ENCODE measurements at places on chromosomes 13 and 19.

- DNase-seq = no peak
These were observed at the start of gene KLK8 for GRCh38 chr19:51001515-51001914. Gene KLK8, minus strand, starts transcription at chr19:51001604. Its CDS starts 437 bp downstream, at chr19:51001167.

- peak; percentile 75 for DNase-seq
These were observed at the start of gene ZNF677 for GRCh38 chr19:53254411-53255341. Gene ZNF677, minus strand, starts transcription at chr19:53254873. Its CDS starts 3,323 bp downstream, at chr19:53251550.

DNA sequence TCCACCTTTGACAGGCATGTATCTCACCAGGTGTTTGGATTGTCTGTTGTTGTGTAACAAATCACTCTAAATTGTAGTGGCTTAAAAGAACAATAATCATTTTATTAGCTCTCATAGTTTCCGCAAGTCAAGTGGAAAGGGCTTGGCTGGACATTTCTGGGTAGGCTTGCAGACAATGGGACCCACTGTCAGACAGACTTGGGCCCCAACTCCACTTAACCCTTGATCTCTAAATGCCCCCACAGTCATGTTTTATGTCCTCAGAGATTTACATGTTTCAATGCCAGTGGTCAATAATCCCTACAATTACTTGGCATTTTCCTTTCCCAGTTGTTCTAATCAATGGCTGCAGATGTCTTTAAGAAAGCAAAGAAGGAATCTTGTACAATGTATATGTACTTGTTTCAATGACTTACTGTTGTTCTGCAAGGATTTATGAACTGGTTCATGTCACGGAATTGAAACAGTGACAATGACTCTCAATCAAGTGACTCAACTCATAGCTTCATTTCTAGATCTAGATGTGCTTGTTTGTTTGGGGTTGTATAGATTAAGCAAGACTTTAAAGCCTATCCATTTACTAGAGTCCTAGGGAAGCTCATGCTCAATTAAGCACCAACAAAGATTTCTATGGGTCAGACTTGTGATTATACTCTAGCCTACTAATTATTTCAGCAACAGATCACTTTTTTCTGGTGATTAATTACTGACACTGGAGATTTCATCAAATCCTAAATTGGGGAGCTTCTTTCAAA lies 510.1 kb upstream of the NBEA start:
- DNase-seq = no peak

DNA sequence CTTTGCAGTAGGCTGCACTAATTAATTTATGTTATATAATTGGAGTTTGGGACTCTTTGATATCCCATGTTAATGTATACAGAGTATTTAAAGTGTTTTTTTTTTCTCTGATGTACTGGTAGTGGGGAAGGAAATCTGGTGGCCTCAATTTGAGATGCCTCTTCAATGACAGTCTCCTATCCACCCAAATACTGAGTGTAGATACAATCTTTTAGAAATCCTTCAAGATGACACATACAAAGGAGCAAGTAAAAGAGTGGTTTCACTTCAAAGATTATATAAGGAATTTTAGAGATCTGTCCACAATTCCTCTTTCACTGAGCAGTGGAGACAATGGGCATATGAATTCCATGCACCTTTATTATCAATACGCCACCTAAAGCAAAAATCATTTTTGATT lies 15.1 kb downstream of the NALCN start:
- DNase-seq = no peak

- no peak for DNase-seq
These were observed 53.5 kb upstream of the OLFM4 start for GRCh38 chr13:52975161-52975560.

DNA sequence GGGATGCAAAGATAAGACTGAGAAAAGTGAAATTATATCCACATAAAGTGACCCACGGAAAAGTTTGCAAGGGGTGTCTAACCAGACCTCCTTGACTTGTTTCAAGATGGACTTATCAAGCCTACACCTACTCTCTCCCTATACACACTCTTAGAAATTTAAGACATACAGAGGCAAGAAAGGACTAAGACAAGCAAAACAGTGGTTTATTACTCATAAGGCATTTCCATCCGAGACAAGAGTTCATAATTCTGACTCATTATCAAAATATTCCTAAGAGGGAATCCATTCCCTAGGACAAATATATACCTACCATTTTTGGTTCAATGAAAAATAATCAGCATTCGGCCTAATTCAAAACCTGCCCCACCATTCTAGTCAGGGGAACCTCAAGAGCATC lies 232.6 kb upstream of the GPC6 start:
- no peak for DNase-seq

- DNase-seq = no peak
These were observed 81.2 kb downstream of the STARD13 start for GRCh38 chr13:33204130-33204927.

DNA sequence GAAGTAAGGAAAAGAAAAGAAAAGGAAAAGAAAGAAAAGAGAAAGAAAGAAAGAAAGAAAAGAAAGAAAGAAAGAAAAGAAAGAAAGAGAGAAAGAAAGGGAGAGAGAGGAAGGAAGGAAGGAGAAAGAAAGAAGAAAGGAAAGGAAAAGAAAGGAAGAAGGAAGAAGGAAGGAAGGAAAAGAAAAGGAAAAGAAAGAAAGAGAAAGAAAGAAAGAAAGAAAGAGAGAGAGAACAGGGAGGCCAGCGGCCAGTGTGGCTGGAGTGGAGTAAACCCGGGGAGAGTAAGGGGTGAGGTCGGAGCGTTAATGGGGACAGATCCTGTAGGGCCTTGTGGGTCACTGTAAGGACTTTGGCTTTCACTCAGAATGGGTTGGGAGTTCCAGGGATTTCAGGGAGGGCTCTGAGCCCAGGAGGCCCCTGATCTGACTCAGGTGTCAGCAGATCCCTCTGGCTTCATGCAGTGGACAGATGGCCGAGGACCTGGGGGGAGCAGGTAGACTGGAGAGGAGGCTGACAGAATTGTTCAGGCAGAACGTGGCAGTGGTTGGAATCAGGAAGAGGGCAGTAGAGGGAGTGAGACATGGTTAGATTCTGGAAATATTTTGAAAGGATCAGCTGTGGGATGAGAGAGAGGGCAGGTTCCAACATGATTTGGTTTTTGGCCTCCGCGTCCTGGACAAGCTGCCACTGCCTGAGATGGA lies 19.8 kb upstream of the FXYD3 start:
- no peak for DNase-seq

- DNase-seq = no peak
These were observed 74.7 kb downstream of the ITGBL1 start for GRCh38 chr13:101527130-101527529.

GRCh38 chr19:40933025-40933424 lies 51.0 kb upstream of the CYP2A7 start:
- DNase-seq = no peak

GRCh38 chr19:5039642-5040543 lies 71.0 kb downstream of the KDM4B start:
- no peak for DNase-seq

GRCh38 chr19:43362745-43363144 lies 9.3 kb downstream of the CD177 start:
- DNase-seq = no peak

- no peak for DNase-seq
These were observed 220.5 kb downstream of the RBM26 start for GRCh38 chr13:79185580-79185979.

DNA sequence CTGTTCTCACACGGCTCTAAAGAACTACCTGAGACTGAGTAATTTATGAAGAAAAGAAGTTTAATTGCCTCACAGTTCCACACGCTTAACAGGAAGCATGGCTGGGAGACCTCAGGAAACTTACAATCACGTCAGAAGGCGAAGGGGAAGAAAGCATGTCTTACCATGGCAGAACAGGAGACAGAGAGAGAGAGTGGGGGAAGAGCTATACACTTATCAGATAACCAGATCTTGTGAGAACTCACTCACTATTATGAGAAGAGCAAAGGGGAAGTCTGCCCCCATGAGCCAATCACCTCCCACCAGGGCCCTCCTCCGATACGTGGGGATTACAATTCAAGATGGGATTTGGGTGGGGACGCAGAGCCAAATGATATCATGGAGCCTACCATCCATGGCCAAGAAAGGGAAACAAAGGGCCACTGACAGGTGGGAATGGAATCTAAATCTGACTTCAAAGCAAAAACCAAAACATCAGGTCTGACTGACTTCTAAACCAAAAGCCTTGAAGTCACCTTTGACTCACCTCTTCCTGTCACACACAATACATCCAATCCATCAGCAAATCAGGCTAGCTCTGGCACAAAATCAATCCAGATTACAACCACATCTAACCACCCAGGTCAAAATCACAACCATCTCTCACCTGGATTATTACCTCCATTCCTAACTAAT lies 189.7 kb downstream of the ENOX1 start:
- DNase-seq = no peak

GRCh38 chr13:102763741-102764140 lies 9.8 kb downstream of the TEX30 start:
- no peak for DNase-seq

DNA sequence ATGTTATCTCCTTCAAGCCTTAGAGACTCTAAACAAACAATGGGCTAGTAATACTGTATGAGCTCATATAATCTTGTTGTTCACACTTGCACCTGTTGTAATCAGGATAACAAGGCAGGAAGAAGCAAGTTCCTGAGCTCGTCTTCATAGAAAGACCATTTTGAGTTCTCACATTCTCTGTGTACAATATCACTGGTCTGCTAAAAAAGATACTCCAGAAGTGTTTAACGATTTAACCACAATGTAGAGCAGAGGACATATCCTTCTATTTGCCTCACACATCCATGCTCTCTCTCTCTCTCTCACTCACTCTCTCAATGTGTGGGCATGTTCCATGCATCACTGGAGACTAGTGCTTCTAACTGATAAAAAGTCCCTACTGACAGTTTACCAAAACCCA lies 122.9 kb downstream of the MIPEP start:
- DNase-seq = no peak

- peak; percentile 85 for DNase-seq
These were observed 8.9 kb upstream of the CCDC9 start for GRCh38 chr19:47247308-47247990.

DNA sequence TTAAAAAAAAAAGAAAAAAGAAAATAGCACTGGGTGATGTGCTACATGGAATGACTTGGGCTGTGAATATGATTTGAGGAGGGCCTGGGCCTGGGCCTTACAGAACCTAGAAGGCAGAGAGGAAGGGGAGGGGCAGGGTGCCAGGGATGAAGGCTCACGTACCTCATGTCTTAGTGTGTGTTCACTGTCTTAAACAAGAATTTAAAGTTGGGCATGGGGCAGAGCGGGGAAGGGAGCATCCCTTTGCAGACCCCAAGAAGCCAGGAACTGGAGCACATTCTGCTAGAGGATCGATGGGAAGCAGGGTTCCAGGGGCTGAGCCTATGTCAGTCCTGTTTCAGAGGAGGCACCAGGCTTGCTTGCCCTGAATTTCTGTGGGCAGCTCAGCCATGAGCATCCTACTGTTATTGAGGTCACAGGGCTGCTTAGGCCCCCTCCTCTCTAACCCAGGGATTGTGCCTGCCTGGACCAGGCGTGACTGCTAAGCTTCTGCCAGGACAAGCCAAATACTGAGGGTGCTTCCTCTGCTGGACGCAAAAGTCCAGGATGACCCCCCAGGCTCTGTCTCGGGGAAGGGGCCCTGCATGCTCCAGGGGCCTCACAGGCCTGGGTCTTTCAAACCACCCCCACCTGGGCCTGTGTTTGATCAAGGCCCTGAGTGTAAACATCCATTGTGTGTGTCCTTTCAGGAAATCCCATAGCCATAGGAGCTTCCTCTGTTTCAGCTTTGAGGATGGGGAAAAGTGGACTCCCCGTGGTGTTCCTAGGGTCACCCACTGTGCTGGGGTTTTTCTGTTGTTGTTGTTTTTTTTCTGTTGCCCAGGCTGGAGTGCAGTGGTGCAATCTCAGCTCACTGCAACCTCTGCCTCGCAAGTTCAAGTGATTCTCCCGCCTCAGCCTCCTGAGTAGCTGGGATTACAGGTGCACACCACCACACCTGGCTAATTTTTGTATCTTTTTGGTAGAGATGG lies 4.8 kb downstream of the LSR start:
- DNase-seq = no peak

DNA sequence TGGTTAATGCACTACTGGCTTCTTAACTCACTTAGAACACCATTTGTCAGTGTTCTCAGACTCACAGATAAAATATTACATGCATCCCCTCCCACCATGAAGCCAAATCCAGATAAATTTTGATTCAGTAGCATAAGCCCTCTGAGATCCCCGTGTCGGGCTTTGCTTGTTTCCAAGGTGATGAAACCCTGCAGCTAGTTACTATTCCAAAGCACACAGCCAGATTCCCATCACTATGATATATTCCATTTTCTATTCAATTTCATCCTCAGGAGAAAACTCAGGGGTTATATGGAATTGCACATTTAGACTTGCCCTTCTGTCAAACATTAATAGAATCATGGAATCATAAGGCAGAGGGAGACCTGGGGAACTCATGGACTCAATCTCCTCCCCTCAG lies 9.4 kb upstream of the FAM124A start:
- DNase-seq = no peak

DNA sequence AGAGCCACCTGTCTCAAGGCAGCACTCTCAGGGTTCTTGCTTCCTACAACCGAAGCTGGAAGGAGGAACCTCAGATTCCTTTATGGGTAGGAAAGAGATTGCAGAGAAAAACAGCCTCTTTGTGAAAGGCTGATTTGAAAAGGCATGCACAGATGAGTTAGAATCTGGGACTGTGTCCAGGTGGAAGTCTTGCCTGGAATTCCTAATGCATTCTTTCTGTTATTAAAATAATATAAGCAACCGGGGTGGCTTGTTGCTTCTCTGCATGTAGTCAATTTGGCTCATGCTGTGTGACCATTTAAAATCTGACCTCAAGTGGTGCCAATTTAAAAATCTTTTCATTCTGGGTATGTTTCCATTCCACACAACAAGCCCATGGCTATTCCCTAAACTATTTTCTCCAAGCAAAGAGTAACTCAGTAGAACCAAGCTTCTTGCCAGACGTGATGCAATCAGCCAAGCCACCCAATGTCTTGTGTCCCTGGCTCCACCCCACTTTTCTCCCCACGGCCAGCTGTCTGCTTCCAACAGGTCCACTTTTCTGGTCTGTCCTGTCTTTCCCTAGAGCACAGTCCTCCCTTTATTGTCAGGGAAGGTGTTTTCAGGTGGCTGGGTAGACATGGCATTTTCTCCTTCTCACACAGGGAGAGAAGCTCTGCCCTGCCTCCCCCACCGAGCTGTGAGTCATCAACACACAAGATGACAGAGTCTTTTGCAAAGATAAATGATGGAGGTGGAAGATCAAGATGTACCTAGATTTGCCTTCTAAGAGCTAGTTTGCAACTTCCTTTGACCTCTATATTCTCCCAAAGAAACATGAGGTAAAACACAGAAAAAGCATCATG lies 394.3 kb downstream of the FOXO1 start:
- DNase-seq = peak; percentile 56

DNA sequence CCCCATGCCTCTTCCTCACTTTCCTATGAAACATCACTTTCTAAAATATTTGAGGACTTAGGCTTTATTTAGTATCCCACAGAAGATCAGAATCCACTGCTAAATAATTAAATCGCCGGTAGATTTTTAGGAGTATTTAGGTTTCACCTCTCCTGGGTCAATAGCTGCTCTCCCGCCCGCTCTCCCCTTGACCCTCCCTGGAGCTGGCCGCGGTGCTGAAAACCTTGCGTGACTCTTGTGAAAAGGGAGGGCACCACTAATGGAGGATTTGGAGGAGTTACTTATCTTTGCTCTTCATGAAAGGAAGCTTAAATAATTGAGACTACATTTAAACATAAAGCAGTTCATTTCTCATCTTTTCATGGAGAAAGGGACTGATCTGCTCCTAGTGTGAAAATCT lies 14.1 kb downstream of the POU4F1 start:
- no peak for DNase-seq

GRCh38 chr13:21039097-21039800 lies 22.1 kb downstream of the LATS2 start:
- no peak for DNase-seq

GRCh38 chr13:51269039-51269438 lies 46.8 kb downstream of the FAM124A start:
- DNase-seq = no peak
